Stimulated activated CD4-positive, alpha-beta T cell treated with anti-CD3 and anti-CD28 coated beads, Interleukin-12 subunit alpha, Interleukin-12 subunit beta, amount 100 ng/mL, for 48 hours (primary cell): ENCODE measurements at places on chromosomes 2 and 18.
A peak's percentile ranks its signal among the peaks of the same experiment; 100 is the strongest.

- no peak for DNase-seq
Observed at GRCh38 chr2:172381275-172382027, 45.9 kb upstream of the ITGA6 start.

GRCh38 chr2:67773851-67774250 lies 289.0 kb downstream of the C1D start:
- no peak for DNase-seq

- DNase-seq, result no peak
Observed at GRCh38 chr18:62736077-62736855, 20.9 kb downstream of the PHLPP1 start.

DNA sequence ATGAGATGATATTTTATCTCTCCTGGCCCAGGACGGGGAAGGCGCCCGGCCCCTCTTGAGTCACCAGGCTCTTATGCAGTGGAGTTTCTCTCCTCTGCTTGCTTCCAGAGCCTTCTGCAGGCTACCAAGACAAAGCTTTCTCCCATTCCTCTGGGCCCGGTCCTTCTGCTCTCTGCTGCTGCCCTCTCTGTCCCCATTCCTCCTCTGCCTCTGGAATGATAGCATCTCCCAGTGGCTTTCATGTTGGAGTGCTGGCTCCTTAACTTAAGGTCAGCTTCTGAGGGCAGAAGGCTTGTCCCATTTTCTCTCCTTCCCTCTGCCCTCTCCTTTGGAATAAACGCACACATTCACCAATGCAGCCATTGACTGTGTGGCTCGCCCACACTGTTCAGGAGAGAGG lies 86.2 kb downstream of the SDC1 start:
- DNase-seq, result no peak

GRCh38 chr2:217491271-217491670 lies 511.5 kb downstream of the TNS1 start:
- no peak for DNase-seq

GRCh38 chr18:13136056-13136903 lies 82.3 kb upstream of the LDLRAD4 start:
- DNase-seq, result peak; percentile 52

DNA sequence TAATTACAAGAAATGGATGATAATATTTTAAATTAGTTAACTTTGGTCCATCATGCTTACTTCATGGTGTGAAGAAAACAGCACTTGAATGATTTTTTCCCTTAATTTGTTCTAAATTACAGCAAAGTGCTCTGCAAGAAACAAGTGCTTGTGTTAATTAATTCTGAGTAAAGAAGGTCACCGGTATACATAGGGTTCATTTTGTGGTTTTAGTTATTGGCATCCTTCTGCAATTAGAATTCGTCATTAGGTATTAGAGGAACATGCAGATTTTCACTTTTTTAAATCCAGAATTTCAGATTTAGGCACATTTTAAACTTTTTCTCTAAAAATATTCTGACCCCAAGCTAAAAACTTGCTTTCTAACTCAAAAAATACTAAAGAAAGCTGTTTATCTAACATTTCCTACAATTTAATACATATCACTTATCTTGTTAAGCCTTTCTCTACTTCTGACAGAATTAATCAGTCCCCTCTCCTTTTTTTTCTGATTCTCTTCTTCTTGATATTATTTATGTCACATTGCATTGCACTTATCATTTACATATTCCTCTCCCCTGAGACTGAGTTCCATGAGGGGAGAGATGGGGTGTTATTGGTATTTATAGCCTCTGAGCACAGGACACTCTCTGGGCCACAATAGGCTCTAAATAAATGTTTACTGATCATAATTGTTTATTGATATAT lies 129.2 kb downstream of the PLA2R1 start:
- no peak for DNase-seq
